ENCODE measurements at places on chromosomes 13 and 19.

DNA sequence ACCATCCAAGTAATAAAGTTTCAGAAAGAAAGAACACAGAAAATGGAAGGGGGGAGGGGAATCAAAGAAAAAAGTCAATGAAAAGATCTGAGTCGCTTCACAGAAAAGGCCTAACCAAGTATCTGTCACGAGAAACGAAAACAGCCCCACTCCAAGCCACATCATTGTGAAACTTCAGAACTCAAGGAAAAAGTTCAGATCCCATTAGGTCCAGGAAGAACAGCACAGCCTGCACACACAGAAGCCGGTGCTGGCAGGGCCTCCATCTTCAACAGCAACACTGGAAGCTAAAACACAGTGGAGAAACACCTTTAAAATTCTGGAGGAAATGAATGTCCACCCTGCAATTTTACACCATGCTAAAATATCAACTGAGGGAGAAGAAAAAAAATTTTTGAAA is 8.0 kb downstream of the STK24 start:
- no peak for DNase-seq

DNA sequence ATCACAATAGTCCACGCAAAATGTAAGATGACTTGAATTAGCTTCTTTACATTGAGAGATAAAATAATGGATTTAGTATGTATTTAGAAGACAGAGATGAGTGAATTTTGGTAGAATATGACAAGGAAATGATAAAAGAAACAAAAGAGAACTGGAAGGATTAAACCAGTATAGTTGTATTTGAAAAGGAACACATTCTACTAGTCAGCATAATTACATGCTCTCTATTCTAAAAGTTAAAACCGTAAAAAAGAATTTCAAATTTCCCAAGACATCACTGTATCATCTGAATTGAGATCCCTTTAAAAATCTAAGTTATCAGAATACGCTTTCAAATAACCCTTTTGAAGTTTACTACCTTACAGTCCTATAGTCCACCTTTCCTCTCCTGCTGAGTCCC is 1156.7 kb upstream of the PCDH9 start:
- no peak for DNase-seq

DNA sequence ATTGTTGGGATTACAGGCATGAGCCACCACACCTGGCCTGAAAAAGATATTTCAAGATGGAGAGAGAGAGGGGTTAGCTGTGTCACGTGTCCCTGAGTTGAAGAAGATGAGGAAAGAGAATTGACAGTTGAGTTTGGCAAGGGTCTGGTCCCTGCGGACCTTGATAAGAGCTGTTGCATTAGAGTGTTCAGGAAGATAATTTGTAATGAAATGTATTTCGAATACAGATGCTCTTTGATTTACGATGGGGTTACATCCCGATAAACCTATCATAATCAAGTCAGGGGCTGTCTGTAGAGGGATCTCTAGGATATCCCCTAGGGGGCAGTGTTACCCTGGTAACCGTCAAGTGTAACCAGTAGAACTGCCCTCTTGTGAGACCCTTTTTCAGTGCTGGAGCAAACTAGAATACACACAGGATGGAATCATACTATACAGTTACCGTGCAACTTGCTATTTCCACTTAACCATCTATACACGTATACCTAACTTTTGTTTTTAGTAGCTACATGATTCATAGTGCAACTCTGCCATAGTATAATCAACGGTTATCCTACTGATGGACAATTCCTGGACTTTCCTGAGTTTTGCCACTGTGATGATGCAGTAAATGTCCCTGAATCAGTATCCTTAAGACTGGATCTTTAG is 1.5 kb upstream of the ELOF1 start:
- no peak for DNase-seq

DNA sequence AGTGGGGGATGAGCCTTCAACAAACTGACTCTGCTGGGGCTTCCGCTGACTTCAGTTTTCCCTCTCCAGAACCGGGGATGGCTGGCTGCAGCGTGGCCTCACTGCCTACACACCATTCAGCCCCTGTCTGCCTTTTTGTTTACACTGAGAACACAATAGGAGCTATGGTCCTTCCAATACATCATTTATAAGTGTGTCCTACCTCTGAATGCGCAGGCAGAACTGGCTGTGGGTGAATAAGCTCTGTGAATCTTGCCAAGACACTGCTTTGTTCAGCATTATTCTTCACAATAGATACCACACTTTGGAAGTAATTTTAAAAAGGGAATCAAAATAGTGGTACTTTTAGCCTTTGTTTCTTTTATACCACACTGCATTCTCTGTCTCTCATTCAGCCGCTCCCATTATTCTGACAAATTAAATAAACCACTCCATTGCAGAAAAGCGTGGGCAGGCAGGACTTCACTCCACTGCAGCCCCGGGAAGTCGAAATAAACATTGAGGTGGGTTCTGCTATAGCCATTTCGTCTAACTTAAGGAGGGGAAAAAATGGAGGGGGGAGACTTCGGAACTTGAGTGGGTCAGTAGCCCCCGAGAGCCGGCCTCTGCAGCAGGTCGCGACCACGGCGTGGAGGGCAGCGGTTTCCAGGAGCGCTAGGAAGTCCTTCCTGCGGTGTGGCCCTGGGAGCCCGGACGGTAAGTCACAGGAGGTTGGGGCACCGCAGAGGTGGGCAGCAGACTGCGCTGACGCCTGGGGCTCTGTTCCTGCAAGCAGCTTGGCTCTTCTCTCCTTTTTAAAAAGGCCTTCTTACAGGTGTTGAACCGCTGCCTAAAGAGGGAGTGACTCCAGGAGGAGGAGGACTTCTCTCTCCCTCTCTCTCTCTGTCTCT is 94.8 kb upstream of the SOX1 start:
- DNase-seq, result no peak

- no peak for DNase-seq
These were observed 140.6 kb upstream of the RNF113B start for GRCh38 chr13:98317573-98318171.

DNA sequence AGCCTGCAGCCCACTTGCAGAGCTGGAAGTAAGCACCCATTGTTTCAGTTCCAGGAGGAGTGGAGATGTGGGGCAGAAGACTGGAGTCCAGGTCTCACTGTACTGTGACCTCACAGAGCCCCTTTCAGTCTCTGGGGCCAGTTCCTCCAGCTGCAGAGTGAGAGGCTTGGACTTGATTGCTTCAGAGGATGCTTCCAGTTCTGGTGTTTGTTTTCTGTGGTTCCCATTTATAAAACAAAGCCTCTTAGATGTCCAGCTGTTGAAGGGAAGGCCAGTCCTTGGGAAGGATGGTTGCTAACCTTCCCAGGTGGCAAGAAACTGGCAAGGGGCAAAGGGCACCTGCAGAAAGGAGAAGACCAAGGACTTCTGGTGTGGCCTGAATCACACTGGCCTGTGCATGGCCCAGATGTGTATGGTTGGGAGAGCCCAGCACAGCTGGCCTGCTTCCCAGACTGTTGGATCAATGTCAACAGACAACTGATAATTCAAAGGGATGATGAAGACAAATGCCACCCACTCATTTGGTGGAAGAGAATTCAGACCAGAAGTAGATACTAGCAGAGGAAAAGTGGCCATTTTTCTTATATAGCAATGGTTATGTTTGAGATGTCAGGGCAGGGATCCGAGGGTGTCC is 218.5 kb downstream of the ZNF536 start:
- DNase-seq, result no peak

GRCh38 chr19:9058905-9059667 is 27.8 kb upstream of the OR1M1 start:
- no peak for DNase-seq

GRCh38 chr13:99955107-99955746 is 16.3 kb downstream of the ZIC5 start:
- no peak for DNase-seq

DNA sequence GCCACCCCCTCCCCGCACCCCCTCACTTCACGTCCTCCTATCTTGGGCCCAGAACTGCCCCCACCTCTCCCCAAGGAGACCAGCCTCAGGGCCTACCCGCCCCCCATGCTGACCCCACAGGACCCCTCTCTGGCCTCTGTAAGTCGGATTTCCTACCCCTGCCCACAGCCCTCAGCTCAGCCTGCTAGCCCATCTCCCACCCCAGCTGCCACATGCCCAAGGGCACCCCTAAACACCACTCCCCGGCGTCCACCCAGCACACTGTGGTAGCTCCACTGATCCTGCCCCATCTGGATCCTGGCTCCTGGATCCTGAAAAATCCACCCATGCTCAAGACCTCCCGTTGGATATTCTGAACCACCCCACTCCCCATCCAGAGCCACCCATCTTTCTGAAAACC is 805 bp downstream of the EVI5L start:
- no peak for DNase-seq

- DNase-seq, result no peak
These were observed 126.9 kb upstream of the SLC7A1 start for GRCh38 chr13:29722415-29722814.

- no peak for DNase-seq
These were observed 44.5 kb upstream of the EPHX3 start for GRCh38 chr19:15276620-15277215.

DNA sequence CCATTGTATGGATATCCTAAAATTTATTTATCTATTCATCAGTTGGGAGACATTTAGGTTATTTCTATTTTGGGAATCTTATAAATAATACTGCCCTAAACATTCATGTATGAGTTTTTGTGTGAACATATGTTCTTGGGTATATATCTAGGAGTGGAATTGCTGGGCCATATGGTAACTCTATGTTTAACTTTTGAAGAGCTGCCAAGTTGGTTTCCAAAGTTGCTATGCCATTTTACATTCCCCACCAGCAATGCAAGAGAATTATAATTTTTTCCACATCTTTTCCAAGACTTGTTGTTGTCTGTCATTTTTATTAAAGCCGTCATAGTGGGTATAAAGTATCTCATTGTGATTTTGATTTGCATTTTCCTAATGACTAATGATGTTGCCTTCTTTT is 48.2 kb upstream of the CALM3 start:
- DNase-seq, result no peak

- DNase-seq, result peak; percentile 59
These were observed 269.1 kb downstream of the NDFIP2 start for GRCh38 chr13:79749984-79750551.

- DNase-seq, result no peak
These were observed 129.4 kb downstream of the AKAP11 start for GRCh38 chr13:42401376-42401775.

GRCh38 chr13:102724923-102725322 is 30.1 kb upstream of the METTL21C start:
- DNase-seq, result no peak

- DNase-seq, result no peak
These were observed 156.1 kb downstream of the NUFIP1 start for GRCh38 chr13:44833139-44833538.

- no peak for DNase-seq
These were observed 330.1 kb downstream of the SPRY2 start for GRCh38 chr13:80010846-80011245.

- DNase-seq, result no peak
These were observed 428.2 kb upstream of the KLF12 start for GRCh38 chr13:74562381-74562780.

- peak; percentile 5 for DNase-seq
These were observed 138.7 kb downstream of the SIPA1L3 start for GRCh38 chr19:38045554-38046253.

GRCh38 chr19:45451131-45451849 is 16.5 kb upstream of the FOSB start:
- peak; percentile 48 for DNase-seq

DNA sequence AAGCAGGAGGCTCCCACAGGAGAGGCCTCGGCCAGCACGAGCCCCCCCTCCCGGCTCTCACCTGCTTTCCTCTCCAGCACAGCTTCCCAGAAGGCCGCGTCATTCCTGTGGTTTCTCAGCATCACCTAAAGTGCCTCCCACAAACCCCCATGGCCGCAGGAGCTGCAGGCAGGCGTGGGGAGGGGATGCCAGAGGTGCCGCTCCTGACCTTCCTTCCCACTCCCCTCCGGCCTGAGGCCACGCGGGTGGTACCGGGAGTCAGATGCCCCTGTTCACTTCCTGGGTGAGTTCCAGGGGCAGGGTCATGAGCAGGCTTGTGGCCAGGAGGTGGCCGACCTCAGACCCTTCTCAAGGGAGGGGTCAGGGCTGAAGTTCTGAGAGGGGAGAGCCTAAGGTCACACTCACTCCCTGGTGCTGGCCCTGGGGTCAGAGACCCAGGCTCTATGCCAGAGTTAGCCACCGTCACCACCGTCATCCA is 14.4 kb upstream of the NPAS1 start:
- DNase-seq, result no peak

GRCh38 chr19:18194554-18195238 is 1.7 kb downstream of the MPV17L2 start:
- peak; percentile 56 for DNase-seq

GRCh38 chr19:13109361-13110098 is 6.9 kb upstream of the LYL1 start:
- no peak for DNase-seq

GRCh38 chr19:1979017-1979416 is 36.5 kb downstream of the BTBD2 start:
- DNase-seq, result no peak

GRCh38 chr13:34040863-34041262 is 222.9 kb downstream of the RFC3 start:
- DNase-seq, result no peak

DNA sequence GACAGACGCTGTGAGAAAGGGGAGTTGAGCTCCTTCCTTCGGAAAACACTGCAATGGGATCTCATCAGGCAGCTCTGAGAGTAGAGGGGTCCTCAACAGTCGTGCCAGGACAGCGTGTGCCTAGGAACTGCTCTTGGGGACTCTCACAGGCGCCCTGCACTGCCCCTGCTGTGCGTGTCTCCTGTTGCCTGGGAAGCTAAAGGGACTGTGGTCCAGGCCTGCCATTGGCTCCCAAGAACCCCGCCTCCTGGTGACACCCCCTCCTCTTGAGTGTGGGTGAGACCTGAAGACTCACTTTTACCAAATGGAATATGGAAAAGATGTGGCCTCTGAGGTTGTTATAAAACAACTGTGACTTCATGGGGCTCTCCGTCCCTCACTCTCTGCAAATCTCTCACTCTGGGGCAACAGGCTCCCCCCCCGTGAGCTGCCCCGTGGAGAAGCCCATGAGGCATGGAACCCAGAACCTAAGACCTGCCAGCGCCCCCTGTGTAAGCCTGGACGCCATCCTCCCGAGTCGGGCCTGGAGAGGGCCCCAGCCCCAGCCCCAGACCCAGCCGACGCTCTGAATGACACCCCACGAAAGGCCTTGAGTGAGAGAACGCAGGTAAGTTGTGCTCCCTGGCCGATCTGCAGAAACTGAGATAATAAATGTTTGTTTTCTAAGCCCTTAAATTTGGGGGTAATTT is 302.7 kb downstream of the FGF9 start:
- no peak for DNase-seq

- no peak for DNase-seq
These were observed 32.9 kb downstream of the SERTM1 start for GRCh38 chr13:36706755-36707154.

Measured in Right ventricle myocardium superior (tissue), 1 donor.